ENCODE measurements at places on chromosomes 2 and 18.

- DNase-seq = no peak
These were observed 77.3 kb downstream of the COPS8 start for GRCh38 chr2:237162959-237163358.

GRCh38 chr2:34734662-34735061 is 1135.6 kb upstream of the FAM98A start:
- peak; percentile 46 for DNase-seq

DNA sequence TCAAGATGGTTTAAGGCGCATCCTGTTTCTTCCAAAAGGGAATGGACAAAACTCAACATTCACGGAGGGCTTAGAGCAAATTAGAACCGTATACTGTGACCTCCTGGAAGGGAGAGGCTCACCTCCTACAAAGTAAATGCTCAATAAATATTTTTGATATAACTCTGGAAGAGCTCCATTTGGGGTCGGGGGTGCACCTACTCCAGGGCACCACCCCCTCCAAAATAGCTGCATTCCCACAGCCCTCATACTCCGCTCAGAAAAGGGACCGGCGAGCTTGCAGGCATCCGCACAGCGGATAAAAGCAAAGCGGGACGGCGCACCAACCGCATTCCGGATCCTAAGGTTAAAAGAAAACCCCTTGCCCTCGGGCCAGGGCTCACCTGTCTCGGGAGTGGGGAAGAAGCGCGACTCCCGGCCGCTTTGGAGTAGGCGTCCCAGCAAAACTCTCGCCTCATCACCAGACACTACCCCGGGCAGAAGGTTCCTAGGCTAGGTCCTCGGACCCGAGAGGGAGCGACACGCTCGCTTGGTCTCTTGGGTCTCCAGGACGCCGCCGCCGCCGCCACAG is 378 bp downstream of the WDPCP start:
- peak; percentile 24 for DNase-seq

DNA sequence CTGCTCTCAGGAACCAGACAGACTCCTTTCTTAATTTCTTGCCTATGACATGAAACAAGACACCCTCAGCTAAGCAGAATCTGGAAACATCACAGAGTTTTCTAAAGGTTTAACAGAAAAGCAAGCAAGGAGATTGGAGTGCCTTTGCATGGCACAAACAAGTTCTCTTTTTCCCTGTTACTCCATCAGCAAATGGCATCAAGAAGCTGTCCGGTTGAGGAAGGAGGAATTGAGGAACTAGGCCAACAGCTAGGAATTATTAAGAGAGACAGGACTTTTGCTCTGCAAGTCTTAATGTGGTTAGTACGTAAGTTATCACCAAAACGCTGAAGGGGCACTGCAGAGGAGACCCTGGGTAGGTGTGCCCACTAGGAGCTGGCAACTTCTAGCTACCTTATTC is 53.2 kb downstream of the NEB start:
- no peak for DNase-seq

GRCh38 chr2:202327858-202328257 is 48.3 kb upstream of the BMPR2 start:
- DNase-seq = peak; percentile 29

DNA sequence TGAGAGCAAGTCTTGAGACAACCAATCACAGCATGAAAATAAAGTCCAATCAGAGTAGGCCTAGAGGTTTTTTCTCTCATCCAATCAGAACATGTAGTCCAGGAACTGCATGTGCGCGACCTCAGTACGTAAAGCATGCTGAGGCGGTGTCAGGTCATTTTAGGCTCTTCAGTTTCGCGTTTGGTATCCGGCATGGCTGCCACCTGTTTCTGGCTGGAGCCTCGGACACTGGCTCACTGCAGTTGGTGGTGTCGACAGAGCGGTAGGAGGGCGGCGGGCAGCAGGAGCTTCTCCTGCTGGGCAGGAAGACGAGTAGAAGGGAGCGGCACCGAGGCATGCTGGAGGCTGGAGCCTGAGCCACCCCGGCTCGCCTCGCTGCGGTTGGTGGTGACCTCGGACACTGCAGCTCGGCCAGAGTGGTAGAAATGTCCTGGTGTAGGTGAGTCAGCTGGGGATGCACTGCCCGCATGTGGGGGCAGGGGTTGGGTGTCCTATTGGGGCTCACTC is 15.8 kb downstream of the CCDC74A start:
- no peak for DNase-seq

- no peak for DNase-seq
These were observed 226.7 kb downstream of the ARHGAP15 start for GRCh38 chr2:143355870-143356269.
